Activated naive CD4-positive, alpha-beta T cell treated with Interleukin-2 at 50 U/mL for 16 hours (primary cell): ENCODE measurements at places on chromosomes 12 and 14.

DNA sequence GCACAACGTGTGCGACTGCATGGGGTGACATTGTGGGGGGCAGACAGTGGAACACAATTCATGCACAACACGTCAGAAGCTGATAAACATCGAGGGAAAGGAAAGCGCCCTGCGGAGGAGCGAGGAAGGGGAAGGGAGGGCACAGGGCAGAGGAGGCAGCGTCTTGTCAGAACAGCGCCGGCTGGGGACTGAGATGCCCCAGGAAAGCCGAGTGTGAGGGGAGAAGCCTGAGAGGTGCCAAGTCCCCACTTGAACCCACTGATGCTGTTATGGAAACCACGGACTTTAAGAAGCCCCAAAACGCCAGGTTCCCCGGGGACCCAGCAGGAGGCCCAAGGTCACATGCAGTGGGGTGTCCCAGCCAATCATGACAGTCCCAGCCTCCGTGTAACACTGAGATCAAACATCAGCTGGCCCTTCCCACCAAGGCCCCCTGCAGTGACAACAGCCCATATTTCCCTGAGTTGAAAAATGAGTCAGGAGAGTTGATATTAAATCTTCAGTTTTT is 70.0 kb downstream of the GALNT9 start:
- no peak for DNase-seq

DNA sequence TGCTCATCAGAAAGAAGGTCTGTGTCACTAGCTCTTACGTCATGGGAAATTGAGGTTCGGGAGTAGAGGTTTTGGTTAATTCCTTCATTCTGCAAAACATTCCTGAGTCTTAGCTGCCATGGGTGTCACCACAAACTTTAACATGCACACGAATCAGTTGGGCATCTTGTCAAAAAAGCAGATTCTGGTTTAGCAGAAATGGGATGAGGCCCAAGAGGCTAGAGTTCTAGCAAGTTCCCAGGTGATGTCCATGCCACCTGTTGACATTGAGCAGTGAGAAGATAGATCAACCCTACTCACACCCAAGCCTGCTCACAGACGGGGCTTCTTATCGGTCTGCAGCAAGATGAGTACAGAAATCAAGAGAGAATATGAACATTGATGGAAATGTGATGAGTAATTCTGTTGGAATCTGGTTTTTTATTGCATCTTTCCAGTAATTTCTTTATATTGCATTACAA is 11.7 kb upstream of the RIN3 start:
- no peak for DNase-seq

GRCh38 chr12:63808631-63809030 is 28.9 kb downstream of the RXYLT1 start:
- no peak for DNase-seq

DNA sequence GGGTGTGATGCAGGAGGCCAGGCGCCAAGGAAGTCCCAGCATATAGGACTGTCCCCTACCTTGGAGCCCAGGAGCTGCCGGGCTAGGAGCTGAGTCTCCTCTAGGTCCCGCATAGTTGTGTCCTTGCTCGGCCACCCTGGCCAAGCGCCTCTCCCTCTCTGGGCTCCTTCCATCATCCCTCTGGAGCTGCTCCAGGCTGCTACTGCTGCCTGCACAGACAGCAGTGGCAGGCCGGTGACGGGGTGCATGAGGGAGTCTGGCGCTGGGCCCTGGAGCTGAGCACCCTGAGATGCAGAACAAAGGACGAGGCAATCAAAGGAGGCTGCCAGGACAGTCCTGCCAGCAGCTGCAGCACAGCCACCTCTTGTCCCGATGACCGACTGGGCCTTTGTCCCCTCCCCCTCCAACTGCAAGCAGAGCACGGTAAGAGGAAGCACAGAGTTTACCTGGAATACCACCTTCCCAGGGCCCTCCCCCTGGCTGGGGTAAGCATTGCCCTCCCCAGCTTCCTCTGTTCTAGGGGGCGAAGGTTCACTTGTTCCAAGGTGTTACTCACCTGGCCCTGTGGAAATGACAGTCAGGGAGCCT is 10.4 kb downstream of the DTX1 start:
- DNase-seq = no peak

DNA sequence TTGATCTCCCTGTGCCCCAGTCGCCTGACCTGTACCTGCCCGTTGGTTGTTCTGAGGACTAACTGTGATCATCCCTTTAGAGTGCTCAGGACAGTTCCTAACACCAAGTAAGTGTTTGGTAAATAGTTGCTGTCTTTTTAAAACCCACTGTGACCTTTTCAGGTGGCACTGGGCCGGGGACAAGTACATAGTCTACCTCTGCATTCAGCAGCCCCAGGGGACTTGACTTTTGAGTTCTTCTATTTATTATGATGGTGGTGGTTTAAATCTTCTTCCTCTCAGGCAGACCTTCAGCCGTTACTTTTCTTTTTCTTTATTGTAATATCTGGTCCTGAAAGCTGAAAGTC is 38.8 kb downstream of the EVL start:
- DNase-seq = no peak

GRCh38 chr14:102057480-102058114 is 29.2 kb downstream of the HSP90AA1 start:
- no peak for DNase-seq

- DNase-seq = no peak
Observed at GRCh38 chr12:24393071-24393470, 443.6 kb upstream of the SOX5 start.
